ENCODE measurements at places on chromosomes 16 and 17.

DNA sequence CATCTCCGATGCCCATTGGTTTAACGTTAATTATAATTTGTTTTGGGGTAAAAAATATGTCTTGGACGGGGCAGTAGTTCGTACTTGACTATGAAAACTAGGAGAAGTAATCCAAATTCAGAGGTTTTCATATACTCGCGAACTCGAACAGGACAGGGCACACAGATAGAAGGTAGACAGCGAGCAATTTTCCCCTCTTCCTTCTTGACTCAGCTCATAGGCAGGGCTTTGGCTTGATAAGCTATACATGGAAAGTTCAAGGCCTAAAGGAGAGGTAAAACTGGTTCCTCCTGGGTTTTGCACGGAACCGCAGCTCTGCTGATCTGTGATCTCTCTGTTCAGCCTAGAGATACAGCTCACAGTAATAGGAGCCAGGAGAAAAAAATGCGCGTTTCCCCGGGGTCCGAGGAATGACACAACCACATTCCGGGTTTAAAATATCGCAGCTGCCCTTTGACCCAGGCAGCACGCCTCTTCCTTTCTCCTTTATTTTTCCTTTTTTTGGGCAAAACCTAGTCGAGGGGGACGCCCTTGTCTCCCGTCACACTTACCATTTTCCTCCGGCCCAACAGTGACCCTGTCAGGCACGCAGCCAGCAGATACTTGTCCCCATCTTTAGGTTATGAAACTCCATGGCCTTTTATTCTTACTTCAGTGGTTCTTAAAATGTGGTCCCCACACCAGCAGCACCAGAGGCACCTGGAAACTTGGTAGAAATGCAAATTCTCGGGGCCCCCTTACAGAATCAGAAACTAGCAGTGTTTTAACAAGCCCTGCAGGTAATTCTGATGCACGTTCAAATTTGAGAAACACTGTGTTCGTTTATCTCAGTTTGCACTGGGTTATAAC, 1.7 kb upstream of the LASP1 start:
- no peak for DNase-seq

GRCh38 chr17:61532826-61533225, 58.2 kb downstream of the NACA2 start:
- DNase-seq = no peak

GRCh38 chr16:4298761-4299522, 16.9 kb upstream of the GLIS2 start:
- DNase-seq = no peak

DNA sequence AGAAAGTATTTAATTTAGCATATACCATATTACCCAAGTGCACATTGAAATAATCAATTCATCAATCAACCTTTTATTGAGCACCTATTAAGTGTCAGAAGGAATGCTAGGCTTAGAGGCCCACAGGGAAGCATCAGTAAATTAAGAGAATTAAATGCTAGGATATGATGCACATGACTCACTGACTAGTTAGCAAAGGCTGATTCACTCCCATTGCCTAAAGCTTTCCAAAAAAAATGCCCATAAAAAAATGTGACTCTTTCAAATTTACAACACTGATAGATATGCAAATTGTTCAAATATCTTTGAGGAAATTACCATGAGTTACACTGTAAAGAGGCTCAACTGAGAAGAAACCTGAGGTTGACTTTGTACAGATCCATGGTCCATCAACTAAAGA, 883.3 kb downstream of the CDH11 start:
- no peak for DNase-seq

- no peak for DNase-seq
These were observed 44.1 kb downstream of the COG7 start for GRCh38 chr16:23408823-23409298.

GRCh38 chr17:45951941-45952340, 47.1 kb upstream of the STH start:
- no peak for DNase-seq

DNA sequence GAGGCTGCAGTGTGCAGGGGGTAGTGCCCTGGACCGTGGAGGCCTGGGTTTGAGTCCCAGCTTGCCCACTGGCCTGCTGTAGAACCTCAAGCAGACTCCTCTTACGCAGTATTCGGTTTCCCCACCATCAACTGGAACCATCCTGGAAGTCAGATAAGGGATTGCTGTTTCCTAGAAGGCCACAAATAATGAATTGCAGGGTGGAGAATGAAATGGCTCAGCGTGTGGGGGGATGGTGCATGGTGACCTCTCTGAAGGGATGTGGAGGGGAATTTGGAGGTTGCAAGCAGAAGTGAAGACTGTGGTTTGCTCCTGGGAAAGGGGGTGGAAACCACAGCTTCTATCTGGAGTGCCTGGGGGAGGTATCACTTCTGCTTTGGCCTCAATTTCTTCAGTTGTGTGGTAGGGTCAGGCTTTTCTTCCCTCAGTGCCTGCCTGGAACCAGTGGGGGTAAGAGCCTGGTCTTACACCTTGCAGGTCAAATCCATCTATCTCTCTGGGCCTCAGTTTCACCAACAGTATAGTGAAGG, 1.7 kb downstream of the ADGRG5 start:
- peak; percentile 59 for DNase-seq

- peak; percentile 48 for DNase-seq
These were observed 802 bp downstream of the SETD6 start for GRCh38 chr16:58515871-58516767.

- no peak for DNase-seq
These were observed 1.7 kb upstream of the MNT start for GRCh38 chr17:2402544-2402943.

GRCh38 chr17:48283411-48283810, 146.6 kb downstream of the SKAP1 start:
- DNase-seq = no peak
